ENCODE measurements at places on chromosomes 7 and 10.

- no peak for DNase-seq
Observed at GRCh38 chr10:17219024-17219423, 9.0 kb upstream of the VIM start.

GRCh38 chr10:46225597-46225996 lies 61.2 kb upstream of the ANTXRL start:
- no peak for DNase-seq

DNA sequence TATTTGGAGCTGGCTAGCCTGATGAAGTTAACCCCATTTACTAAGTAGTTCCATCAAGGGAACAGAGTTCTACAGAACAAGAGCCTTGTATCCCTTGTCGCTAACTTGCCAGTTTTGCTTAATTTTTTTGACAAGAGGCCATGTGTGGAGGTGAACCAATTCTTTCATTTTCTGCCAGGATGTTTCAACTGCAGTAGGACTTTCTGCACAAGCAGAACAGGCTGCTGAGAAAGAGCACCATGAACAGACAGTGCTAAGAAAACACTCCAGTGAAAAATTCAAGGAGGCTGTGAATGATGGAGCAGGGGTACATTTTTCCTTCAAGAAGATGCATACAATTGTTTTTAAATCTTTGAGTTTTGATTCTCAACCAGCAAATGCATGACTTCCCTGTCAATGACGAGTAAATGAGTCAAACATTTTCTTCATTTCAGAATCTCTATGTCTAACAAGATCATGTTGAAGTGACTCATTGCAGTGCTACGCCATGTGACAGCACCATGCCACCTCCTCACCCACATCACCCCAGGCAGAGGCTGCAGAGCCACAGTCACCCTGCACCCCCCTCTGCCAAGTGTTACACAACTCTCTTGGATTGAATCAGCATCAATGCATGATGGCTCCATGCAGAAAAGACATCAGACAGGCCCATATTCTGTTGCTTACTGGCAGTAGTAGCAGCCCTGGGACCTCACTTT lies 193.1 kb downstream of the COBL start:
- peak; percentile 97 for DNase-seq

DNA sequence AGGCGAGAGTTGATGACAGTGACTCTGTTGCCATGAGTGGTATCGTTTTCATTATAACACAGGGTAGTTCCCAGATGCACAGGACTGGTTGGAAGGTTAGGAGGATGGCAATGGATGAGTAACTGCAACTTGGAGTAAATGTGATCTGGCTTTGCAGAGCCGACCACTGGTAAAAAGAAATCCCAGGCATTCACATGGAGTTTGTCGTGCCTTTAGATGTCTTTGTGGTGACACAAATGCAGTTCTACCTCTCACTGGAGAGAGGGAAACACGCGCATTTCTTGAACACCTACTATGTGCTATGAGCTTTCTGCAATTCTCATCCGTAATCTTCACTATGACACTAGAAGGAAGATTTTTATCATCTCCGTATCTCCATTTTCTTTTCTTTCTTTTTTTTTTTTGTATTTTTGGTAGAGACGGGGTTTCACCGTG lies 1.7 kb upstream of the MNX1 start:
- no peak for DNase-seq

DNA sequence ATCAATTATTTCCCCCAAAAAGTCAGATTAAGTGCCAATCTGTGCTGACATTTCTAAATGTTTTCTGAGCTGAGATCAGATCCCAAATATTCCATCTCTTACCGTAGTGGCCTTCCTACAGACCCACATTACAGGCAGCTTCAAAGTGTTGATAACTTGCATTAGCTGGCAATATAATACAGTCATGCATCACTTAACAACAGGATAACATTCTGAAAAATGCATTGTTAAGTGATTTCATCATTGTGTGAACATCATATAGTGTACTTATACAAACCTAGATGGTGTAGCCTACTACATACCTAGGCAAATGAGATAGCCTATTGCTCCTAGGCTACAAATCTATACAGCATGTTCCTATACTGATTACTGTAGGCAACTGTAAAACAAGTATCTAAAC lies 22.4 kb downstream of the SLC25A13 start:
- no peak for DNase-seq

DNA sequence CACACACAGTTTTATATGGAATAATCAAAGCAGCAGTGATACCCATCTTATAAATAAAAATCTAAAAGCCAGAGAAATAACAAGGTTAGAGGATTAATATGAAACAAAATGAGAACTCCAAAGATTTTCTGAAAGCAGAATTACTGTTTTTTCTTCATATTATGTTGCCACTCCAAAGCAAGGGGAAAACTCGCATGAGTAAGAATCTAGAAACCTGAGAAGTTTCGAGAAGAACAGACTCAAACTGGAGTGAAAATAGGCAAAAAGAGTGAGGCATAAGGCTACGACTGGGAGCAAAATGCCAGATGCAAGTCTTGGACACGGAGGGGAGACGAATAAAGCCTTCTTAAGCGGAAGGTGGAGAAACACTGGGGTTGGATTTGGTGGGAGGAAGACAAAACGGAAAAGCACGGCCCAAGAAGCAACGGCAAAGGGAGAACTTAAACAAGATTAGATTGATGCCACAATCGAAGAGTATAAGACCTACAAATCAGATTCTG lies 923 bp downstream of the TNPO3 start:
- DNase-seq = no peak

DNA sequence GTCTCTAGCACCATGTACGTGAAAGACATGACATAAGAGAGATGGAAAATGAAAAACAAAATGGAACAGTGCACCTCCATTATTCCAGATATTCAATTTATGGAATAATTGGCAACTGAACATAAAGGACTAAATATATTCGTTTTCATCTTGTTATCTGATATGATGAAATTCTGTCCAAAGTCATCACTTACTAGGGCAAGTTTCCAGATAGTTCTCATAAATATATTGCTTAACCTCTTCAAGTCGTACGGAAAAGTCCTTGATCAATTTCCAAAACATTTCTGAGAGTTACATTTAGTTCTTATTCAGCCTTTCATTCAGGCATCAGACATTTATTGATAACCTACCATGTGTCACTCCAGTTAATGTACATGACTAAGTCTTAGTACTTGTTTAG lies 185.2 kb downstream of the HGF start:
- DNase-seq = no peak

GRCh38 chr10:99555825-99556523 lies 23.2 kb downstream of the NKX2-3 start:
- no peak for DNase-seq

- no peak for DNase-seq
Observed at GRCh38 chr10:102444851-102445250, 6.5 kb downstream of the C10orf95 start.

- DNase-seq = no peak
Observed at GRCh38 chr7:142788303-142789289, 17.8 kb downstream of the PRSS2 start.

GRCh38 chr10:44382131-44382858 lies 2.6 kb downstream of the CXCL12 start:
- DNase-seq = no peak

DNA sequence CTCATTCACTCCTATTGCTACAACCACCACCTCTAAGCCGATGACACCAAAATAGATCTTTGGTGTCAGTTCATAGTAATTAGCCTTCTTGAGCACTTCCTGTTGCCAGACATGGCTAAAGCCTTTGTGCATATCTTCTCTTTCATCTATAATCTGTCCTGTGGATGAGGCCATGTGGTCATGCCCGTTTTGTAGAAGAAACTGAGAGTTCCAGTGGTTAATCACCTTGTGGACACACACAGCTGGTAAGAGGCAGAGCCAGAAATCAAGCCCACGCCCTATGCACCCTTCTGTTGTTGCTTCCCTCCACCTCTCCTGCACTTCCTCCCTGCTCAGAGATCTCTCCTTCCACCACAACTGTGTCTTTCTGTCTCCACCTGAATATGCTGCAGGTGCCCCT lies 285.1 kb upstream of the PFKP start:
- no peak for DNase-seq

GRCh38 chr7:30027065-30027456 lies 559 bp upstream of the FKBP14 start:
- DNase-seq = peak; percentile 77

GRCh38 chr10:103040418-103040817 lies 122.3 kb downstream of the CNNM2 start:
- peak; percentile 16 for DNase-seq

DNA sequence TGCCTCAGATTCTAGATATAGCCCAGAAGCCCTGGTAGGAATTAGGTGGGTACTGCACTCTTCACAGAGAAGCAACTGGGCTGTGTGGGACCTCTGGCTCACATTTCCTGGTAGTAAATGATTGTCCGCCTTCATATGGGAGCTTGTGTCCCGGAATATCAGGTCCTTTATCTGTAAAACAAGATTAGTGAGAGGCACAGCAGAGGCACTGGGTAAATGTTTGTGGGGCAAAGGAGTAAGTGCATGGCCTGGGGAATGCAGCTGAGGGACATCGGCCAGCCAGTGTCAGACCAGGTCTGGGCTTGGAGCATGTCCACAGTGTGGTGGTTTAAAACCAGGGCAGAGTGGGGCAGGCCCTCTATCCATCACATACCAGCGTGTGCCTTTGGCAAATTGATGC lies 323.3 kb upstream of the ZMIZ1 start:
- no peak for DNase-seq

DNA sequence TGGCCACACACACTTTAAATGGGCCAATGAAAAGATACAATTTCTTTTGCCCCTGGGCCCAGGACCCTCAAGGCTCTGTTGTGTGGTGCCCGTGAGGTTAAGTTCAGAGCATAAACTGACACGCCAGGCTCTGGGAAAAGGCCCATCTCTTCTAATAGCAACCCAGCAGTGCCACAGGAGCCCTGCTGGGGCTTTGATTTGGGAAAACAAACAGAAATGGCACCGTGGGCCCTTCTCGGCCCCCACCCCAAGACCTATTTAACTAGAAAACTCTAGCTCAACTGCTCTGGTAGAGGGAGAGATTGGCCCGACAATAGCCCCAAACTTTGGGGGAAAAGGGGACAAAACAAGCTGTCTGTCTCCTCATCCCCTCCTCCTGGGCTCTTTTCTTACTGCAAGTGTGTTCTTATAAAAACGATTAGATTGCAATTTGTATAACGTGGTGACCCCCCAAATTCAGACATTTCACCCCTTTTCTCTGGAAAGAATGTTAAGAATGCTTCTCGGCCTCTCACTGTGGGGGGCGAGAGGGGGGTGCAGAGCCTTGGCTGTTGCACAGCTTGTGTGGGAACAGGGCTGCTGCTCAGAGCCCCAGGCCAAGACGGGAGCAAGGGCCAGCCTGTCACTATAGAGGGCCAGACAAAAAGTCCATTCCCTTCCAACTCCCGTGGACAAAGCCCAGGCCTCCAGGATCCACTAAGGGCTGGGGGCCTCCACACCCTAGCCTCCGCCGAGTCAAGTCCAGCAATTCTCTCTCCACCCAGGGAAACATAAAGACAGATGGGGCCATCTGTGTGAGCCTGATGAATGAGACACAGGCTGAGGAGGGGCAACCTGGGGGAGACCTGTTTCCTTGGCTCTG lies 26.8 kb downstream of the DPCD start:
- no peak for DNase-seq

DNA sequence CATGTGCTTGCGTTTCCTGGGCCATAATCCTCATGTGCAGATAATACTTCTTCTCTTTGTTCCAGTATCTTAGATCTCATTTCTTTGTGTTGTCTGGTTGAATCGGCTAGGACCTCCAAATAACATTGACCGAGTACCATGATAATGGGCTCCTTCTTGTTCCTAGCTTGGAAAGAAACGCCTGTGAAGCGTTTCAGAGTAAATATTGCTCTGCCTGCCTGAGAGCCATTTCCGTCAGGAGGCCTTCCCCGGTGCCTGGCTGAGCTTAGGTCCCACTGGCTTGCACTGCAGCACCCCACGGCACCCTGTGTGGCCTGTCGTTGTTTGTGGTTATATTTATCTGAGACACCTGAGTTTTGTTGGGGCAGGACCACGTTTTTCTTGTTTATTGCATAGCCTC lies 17.7 kb downstream of the FOXK1 start:
- DNase-seq = no peak
